ENCODE measurements at places on chromosomes 2 and 18.

DNA sequence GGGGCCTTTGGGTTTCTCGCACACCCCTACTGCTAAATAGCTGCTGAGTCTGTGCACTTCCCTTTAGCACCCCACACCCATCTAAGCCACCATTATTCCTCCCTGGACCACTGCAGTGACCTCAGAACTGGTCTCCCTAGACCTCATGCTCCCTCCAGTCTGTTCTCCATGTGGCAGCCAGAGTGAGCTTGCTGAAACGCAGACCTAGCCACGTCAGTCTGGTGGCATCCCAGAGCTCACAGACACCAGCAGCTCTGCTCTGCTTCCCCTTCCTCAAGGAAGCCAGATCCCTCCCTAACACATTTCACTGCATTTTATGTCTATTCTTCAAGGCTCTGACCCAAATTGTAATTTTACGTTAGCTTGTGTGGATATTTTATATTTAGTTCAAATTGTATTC, 144.4 kb downstream of the DYSF start:
- no peak for DNase-seq

- no peak for DNase-seq
Observed at GRCh38 chr2:34549710-34550345, 950.7 kb upstream of the FAM98A start.

DNA sequence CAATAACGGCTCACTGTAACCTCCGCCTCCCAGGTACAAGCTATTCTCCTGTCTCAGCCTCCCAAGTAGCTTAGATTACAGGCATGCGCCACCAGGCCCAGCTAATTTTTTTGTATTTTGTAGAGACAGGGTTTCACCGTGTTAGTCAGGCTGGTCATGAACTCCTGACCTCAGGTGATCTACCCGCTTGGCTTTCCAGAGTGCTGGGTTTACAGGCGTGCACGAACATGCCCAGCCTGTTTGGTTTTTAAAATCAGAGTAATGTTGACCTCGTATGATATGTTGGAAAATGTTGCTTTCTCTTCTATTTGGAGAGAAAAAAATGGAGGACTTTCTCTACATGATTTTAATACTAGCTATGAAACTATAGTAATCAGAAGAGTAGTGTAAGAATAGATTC, 386.2 kb downstream of the PTH2R start:
- DNase-seq = no peak

- DNase-seq = no peak
Observed at GRCh38 chr18:2914881-2915240, 68.1 kb downstream of the EMILIN2 start.

- no peak for DNase-seq
Observed at GRCh38 chr2:177489719-177490301, 97.2 kb downstream of the AGPS start.

DNA sequence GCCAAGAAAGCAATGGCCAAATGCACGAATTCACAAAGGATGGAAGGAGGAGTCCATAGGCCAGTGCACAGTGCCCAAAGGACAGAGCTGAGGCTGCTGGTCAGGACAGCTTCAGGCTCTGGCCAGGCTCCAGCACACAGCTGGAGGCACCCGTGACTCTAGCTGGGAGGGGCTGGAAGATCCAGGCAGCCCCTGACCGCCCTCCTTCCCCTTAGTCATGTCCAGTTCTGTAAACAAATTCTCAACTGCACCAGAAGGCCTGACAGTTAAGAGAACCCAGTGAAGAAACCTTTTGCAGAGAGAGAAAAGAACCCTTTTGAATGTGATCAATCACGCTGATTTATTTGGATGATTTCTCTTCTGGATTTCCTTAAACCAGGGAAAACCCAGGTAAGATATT, 7.7 kb upstream of the YWHAQ start:
- no peak for DNase-seq

DNA sequence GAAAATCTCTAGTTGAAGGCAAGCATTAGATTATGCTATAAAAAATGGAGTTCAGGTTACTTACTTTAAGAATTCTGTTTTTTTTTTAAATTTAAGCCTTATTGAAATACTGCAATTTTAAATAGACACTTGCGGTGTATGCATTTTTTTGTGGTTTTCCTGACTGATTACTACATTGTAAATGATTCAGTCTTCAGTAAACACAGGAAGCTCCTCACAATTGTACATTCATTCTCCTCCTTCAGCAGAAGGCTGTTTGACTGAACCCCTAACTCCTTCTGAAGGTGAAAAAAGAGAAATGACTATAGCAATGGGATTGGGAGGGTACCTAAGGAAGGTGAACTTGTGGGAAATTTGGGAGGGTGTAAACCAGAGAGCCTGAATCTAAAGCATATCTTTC, 136.1 kb downstream of the GCA start:
- no peak for DNase-seq

DNA sequence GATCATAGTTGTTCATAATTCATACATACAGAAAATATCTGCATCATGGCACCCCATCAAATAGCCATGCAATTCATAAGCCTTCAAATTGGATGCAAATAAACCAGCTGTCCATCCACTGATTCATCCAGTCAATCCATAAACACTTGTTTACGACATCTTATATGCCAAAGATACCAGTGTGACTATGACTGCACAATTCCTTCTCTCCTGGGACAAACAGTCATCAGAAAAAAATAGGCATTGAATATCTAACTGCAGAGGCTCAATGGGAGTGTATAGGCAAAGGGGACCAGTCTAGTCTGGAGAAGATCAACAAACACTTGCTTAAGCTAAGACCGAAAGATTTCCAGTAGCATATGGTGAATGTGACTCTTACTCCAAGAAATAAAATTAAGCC, 70.0 kb downstream of the COL4A3 start:
- no peak for DNase-seq

- peak; percentile 95 for DNase-seq
Observed at GRCh38 chr2:232521959-232522622, 1.9 kb downstream of the PRSS56 start.

DNA sequence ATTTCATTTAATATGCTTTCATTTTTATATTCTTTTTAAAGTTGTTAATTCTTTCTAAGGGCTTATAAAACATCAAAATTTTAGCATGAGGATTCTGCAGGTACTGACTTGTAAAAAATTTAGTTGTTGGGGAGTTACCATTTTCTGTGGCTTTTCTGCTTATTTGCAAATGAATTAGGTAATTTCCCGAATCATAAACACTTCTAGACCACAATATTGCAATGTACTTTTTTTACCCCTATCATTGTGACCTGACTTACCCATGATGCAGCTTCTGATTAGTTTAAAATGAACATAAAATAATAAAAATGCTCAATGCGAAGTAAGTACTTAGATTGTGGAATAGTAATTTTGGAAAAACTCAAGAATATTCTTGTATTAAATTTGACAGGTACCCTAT, 11.4 kb downstream of the ARL6IP6 start:
- no peak for DNase-seq

GRCh38 chr2:126634273-126634861, 21.6 kb upstream of the GYPC start:
- no peak for DNase-seq

DNA sequence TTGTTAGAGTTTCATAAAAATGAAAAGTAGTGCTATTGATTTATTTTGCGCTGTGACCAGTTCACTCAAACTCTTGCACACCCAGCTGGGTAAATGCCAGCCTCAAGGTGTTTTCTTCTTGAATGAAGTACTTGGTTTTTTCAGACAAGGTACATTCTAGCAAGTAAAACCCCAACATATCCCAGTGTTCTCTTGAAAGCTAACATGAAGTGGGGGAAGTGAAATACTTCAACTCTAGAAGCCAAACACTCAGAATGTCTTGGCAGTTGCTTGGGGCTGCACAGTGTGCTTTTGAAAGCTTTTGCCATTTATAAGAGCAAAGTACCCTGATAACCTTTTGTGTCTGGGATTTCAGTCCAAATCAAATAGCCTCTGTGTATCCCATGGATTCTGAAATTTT, 13.4 kb downstream of the NPAS2 start:
- no peak for DNase-seq

GRCh38 chr18:49400398-49401072, 59.9 kb downstream of the DYM start:
- DNase-seq = no peak

DNA sequence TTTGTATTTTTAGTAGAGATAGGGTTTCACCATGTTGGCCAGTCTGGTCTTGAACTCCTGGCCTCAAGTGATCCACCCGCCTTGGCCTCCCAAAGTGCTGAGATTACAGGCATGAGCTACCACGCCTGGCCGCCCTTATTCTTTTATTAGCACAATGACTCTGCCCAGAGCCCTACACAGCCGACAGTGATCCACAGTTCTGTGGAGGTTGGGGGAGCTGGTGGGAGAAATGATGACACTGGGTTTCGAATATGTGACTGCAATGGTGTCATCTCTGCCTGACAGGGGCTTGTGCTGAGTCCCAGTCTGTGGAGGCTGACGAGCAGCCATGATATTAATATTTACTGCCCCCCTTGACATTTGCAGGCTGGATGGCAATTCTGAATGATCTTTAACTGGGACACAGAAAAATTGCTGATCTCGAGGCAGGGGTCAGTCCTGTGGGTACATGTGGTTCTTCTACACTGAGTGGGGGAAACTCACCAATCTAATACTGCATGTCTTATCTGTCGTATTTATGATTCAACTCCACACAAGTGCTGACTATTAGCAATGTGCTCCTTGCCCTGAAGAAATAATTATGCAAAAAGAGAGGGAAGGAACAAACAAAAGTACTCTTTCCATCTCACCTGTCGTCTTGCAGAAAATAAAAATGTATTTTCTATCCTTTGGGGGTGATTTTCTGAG, 6.3 kb upstream of the CTAGE1 start:
- no peak for DNase-seq

GRCh38 chr2:219698748-219699439, 71.5 kb downstream of the SLC4A3 start:
- DNase-seq = no peak

GRCh38 chr18:32029558-32029957, 10.9 kb downstream of the RNF125 start:
- no peak for DNase-seq

DNA sequence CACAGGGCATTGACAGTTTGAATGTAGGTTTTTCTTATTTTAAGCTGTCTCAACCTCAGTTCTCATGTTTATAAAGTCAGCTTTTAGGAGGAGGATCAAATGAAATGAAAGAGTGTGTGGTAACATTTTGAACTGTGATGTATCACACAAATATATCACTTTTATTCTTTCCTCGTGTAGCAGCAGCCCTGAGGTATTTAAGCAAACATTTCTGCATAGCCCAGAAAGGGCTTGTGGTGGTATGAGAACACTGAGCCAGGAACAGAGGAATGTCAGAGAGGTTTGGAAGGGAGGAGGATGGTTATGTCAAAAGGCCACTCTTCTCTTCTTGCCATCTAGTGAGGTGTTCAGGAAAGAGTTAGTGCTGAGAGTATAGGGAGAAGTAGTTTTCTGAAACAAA, 150.2 kb downstream of the PARD3B start:
- DNase-seq = no peak

DNA sequence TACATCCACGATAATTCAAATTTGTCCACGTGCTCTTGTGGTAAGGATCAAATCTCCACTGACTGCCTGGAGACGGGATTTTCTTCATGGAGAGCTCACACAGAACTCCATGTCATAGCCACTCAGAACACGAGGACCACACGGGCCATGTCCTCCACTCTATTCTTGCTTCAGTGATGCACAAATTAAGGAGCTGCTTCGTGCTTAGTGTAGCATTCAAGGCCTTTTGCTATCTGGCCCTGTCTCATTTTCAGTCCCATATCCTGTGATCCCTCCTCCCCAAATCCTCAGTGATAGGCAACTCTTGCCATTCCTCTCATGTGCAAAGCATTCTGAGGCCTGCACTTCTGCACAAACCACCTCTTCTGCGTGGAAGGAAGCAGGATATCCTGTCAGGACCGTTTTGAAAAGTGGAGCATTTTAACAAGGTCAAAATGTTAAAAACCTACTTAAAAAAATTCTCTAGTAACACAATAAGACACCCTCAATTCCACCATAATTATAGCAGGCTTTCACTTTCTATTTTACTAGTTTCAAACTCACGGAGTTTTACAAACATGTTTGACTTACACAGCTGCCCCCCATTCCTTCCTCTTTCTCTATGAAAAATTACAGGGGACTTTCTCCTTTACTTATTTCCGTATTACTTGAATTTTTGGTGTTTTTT, 35.2 kb downstream of the ST3GAL5 start:
- no peak for DNase-seq

- no peak for DNase-seq
Observed at GRCh38 chr2:11554399-11554716, 20.5 kb downstream of the GREB1 start.

DNA sequence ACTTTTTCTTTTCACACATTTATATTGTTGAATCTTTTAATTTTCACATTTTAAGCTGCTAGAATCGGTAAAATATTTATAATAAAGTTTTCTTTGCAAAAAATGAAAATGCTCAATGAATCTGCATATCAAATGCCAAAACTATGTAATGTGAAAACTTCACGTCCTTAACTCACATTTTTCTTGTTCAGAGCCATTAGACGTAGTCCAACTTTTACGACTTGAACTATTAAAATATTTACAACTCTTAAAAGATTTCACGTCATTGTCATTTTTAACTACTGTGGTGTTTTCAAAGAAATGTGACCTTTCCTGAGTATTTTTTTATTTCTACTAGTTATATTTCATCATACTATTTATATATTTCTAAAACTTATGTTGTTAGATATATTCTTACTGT, 54.9 kb downstream of the MRPS9 start:
- DNase-seq = no peak

DNA sequence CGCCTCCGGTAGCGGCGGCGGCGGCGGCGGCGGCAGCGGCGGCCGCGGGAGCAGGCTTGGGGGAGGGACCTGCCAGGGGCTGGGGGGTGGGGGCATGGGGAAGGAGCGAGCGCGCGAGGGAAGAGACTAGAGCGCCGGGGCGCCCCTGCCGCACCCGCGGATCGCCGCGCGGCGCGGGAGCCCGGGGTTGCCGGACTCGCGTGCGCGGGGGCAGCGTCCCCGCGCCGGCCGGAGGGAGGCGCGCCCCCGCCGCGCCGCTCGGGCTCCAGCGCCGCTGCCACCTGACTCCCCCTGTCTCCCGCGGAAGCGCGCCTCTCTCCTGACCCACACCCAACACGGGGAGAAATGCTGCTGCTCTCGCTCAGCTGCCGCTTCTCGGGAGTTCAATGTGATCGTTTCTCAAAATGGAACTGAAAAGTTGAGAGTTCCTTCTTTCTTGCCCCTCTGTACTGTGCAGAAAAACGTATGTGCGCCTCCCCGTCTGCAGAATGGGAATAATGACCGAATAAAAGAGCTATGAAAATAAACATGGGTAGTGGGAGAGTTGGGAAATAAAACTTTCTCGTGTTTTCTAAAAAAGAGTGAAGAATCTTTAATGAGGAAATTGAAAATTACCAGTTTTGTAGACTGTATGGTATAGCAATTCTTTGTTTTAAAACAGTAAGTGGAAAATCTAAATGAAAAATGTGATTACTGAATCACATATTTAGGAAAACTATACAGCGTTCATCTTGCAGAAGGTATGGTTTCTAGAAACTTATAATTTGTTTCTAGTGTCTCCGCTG, 455 bp upstream of the TLK1 start:
- DNase-seq = peak; percentile 85

- no peak for DNase-seq
Observed at GRCh38 chr2:234329202-234329960, 167.5 kb downstream of the ARL4C start.

GRCh38 chr2:176931588-176932563, 280.7 kb upstream of the HNRNPA3 start:
- DNase-seq = no peak

- DNase-seq = no peak
Observed at GRCh38 chr2:207274530-207275189, 108.9 kb upstream of the KLF7 start.

GRCh38 chr18:2970772-2971659, 41.9 kb downstream of the LPIN2 start:
- DNase-seq = no peak

Measured in 8988T (cell line).